Stimulated activated CD4-positive, alpha-beta T cell treated with anti-CD3 and anti-CD28 coated beads, Interleukin-1b, Interleukin-23, amount 100 ng/mL, for 1 hour (primary cell): ENCODE measurements at places on chromosomes 2 and 18.

DNA sequence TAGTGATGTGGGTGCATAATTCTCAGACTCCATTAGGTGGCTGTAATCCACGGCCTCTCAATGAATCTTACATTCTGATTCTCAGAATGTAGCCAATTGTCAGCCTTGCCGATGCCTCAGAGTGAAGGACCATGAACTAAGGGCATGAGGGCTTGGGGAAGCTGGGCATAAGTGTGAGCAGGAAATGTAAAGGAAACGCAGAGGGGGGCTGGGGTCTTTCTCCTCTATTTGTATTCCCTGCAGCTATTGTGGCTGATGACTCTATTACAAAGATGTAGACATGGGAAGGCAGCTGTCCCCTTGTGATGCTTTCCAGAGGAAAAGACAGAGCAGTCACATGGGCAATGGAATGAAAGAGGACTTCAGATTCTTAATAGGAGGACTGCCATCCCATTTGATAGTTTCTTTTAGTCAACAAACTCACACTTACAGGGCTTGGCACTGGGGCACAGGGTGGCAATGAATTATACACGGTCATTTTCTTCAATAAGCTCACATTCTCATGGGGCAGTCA is 353.2 kb upstream of the PKDCC start:
- no peak for DNase-seq

DNA sequence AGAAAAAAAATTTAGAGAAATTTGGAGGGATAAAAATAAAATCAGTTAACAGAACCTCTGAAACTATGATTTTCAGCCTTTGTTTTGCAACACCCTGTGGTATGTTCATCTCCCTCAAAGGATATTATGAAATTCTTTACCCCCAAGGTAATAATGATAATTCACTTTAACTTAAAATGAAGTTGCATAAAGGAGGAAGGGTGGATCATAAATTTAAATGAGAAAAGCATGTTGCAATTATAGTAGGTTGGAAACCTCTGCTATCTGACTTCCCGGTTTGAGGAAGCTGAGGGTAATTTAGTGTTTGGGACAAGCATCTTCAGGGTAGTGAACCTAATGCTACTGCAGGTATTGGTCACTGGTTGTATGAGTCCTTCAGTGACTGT is 102.9 kb downstream of the BABAM2 start:
- DNase-seq: no peak

- no peak for DNase-seq
These were observed 26.2 kb upstream of the KCNG2 start for GRCh38 chr18:79771446-79772107.

DNA sequence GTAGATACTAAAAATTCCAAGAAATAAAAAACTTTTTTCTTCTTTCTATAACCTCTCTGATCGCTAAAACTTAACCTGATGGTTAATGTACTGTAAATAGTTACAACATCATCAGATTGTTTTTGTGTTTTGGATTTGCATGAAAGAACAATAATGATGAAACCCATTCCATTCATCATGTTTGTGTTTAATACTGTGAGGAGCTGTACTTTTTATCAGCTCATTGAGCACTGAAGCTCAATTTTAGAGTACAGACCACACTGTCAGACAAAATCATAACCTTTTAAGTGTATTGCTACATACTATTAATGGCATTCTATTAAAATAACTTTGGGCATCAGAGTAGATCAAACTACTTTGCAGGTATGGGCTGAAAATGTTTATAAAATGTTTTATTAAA is 14.8 kb upstream of the BBS5 start:
- no peak for DNase-seq

- DNase-seq: no peak
These were observed 75.2 kb downstream of the ZNF516 start for GRCh38 chr18:76419811-76420210.

GRCh38 chr2:223944166-223944702 is 901 bp downstream of the WDFY1 start:
- DNase-seq: no peak

DNA sequence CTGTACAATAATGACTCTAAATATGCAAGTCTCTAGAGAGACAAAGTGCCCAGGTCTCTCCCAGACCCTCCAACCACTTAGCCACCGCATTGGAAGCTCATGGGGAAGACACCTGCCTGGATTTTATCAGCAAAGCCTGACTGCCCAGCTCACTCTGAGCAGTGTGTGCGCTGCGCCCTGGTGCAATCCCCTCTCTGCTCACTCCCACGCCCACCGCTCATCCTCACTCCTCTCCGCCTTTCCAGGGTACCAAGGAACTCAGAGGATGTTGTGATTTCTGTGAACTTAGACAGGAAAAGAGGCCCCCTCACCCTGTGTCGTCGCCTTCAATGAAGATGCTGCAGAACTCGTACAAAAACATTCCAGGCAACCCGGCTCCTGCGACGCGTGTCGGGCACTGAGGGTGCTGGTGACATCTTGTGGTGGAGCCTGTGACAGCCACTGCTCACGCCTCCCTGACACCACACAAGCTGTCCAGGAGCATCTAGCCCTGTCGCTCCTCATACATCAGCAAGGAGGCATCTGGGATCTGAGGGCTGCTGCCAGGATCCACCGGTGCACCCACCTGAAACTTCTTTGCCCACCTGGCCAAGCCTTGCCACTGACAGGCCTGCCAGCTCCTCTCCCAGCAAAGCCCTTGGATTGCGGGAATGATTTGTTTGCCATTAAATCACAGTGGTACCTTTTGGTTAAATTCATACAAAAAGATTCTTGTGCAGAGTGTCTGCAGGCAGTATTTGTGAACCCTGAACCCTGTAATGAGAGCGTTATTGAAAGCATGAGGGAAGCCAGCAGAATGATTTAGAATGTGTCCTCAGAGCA is 220.4 kb downstream of the ZNF516 start:
- DNase-seq: no peak

DNA sequence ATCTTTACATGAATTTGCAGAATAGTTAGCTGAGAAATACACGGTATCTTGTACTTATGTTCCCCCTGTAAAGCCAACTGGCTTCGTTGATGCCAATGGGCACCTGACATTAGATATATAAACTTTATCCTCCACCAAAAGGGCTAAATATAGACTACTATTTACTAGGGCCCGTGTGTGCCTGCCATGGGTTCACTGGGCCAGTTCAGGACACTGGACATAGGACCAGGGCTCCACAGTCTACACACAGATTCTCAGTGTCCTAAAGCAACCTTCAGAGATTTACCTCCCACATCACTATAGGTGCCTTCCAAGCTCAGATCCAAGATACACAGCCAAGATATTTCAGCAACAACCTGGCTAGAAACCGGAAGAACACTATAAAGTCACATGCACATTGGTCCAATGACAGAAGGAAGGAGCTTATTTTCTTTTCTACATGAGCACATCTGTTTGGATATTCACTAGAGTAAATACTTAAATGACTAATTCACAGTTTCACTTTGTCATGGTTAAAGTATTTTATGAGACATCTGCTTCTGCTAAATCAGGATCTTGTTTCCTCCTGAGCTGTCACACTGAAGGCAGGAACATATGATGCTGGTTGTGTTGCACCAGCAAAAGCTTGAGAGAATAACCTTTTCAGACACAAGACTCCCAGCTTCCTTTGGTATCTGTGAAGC is 95.1 kb downstream of the MYO5B start:
- no peak for DNase-seq

GRCh38 chr18:46447792-46448191 is 209.2 kb downstream of the LOXHD1 start:
- DNase-seq: no peak

DNA sequence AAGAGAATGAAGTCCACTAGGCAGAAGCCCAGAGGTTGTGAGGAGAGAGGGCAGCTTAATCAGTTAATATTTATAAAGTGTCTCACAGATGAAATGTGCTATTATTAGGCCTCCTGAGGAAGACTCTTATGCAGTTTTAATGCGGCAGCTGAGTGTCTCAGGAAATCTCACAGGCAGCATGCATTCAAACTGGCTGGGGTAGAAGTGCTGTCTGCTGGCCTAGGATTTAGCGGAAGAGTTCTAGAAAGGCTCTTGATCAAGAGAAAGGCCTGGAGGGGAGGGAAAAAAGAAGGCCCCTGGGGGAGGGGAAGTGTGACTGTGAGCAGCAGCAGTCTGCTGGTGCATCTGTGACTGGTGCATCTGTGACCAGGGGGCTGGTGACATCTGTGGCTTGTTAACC is 133.0 kb downstream of the FSHR start:
- no peak for DNase-seq

GRCh38 chr2:228688007-228688645 is 506.6 kb upstream of the SPHKAP start:
- no peak for DNase-seq

- no peak for DNase-seq
These were observed 244.8 kb downstream of the TWIST2 start for GRCh38 chr2:239092571-239093294.

DNA sequence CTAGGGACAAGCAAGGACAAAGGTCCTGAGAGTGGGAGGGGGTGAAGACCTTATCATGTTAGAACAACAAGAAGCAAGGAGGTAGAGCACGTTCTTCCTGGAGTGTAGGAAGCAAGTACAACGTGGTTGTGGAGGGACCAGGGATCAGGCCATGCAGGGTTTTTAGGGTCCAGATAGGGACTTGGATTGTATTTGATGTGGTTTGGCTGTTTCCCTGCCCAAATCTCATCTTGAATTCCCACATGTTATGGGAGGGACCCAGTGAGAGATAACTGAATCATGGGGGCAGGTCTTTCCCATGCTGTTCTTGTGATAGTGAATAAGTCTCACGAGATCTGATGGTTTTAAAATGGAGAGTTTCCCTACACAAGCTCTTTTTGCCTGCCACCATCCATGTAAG is 53.2 kb downstream of the ICA1L start:
- DNase-seq: no peak
